ENCODE measurements at places on chromosomes 5 and 9.
A peak's percentile ranks its signal among the peaks of the same experiment; 100 is the strongest.

DNA sequence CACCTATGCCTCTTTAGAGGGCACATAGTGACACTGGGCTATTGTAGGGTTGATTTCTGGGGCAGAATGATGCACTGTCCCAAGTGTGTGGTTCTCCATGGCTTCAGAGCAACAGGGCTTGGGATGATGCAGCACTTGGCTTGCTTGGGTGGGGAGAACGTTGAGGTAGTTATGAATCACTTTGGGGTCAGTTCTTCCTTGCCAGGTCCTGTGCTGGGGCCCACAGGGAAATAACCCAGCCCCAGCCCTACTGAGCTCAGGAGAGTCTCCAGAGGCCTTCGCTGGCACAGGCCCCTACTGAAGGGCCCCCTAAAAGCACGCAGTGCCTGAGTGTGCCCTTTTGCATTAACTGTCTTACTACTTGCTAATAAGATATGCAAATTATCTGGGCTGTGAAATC lies 24.2 kb downstream of the JADE2 start:
- no peak for DNase-seq

GRCh38 chr9:119175581-119175980 lies 193.7 kb downstream of the BRINP1 start:
- no peak for DNase-seq

- DNase-seq: no peak
These were observed 445.2 kb downstream of the ZSWIM6 start for GRCh38 chr5:61777292-61777691.

DNA sequence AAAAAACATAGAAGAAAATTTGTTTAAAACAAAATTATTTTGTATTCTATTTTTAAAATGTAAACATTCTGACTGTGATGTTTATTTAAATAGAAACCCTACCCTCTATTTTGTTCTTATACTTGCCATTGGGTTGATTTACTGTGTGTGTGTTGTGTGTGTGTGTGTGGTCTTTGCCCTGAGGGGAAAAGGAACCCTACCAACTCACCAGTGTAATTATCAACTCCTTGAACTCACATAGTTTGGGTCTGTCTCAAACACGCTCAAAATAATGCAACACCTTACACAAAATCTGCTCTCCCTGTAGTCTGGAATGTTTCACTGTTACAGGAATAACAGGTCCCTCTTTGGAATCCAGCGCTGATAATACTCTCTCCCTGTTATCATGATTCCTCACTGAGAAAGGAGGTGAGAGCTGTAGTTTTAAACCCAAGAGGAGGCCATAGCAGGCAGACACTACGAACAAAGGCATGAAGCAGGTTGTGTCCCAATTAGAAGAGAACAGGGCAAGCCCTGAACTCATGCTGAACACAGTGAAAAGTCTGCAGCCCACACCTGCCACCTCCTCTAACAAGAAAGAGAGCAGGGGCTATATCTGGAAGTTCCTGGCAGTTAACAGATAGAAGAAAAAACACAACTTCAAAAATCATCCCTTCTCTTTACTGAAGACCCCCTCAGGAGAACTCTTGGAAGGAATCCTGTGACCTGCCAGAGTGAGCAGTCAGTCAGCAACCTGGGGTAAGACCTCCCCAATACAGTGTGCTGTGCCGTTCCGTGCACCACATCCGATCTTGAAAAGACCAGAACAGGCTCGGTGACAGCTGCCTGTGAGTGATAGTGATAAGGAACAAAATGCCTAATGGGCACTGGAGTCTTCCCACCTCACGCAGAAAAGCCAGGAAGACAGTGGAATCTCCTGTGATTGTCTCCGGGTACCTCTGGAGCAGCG lies 608.1 kb upstream of the ADAMTS16 start:
- no peak for DNase-seq

DNA sequence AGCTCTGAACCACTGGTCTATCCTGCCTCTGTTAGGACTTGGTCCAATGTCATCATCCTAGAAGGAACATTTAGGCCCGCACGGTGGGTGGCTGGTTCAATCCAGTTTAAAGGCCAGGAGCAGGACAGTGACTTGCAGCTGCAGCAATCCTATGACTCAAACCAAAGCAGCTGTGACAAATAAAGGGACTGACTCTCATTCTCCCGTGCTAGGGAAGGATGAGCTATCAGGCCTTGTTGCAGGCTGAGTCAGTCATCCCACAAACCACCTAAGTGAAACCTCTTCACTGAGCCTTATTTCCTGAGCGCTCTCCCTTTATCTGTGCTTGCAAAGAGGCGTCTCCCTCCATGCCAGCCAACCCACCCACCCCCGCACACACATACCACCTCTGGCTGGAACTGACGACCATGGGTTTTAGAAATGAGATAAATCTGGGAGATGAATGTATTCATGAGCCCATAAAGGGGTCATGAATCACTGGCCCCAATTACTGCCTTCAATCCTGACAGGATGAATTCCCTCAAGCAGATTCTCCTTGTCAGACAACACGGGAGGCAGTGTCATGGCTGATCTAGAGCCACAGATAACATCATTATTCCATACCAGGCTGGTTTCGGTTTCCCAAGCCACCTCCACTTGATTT lies 93.4 kb downstream of the KCNIP1 start:
- no peak for DNase-seq

GRCh38 chr5:77358255-77359205 lies 133.6 kb downstream of the WDR41 start:
- no peak for DNase-seq

DNA sequence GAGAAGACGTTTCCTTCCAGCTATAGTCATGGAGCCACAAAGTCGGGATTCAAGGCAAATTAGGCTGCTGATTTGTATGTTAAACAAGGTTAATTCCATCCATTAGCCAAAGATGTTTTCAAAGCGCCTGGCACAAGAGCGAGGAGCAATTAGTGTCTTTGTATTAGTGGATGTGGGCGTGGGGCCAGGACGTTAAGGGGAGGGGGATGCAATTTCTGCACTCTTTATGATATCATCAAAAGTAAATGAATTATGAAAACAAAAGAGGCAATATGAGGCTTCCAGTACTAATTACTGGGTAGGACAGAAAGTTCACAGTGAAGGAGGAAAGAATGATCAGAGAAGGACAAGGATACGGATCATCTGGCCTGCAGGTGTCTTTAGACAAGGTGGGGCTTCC lies 230.9 kb upstream of the MSX2 start:
- no peak for DNase-seq

- no peak for DNase-seq
These were observed 38.8 kb upstream of the ANKRD33B start for GRCh38 chr5:10525124-10525495.

GRCh38 chr9:7778851-7779600 lies 20.6 kb downstream of the DMAC1 start:
- DNase-seq: no peak

- DNase-seq: no peak
These were observed 120.4 kb upstream of the SPRY4 start for GRCh38 chr5:142445266-142445665.

GRCh38 chr9:36037549-36038122 lies 923 bp downstream of the RECK start:
- no peak for DNase-seq

- DNase-seq: no peak
These were observed 531.3 kb downstream of the NTRK2 start for GRCh38 chr9:85200726-85201404.

DNA sequence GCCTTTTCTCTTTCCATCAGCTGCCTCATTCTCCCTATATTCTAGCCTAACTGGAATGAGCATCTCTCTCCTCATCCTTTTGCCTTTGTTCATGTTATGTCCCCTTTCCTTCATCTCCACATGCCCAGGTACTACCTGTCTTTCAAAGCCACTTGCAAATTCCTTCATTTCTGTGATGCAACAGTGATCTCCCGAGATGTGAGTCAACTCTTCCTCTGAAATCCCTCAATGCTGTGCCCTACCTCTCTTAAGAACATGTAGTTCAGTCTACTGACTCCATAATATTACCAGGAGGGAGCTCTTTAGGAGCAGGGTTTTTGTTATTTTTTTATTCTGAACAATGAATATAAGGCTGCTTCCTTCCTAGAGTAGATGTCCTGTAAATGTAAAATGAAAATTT lies 91.6 kb downstream of the ZNF462 start:
- no peak for DNase-seq

GRCh38 chr5:22611327-22611726 lies 241.8 kb downstream of the CDH12 start:
- no peak for DNase-seq

- no peak for DNase-seq
These were observed 135.5 kb downstream of the CCDC192 start for GRCh38 chr5:127838661-127839060.

GRCh38 chr9:121700165-121700831 lies 48.9 kb downstream of the DAB2IP start:
- no peak for DNase-seq

DNA sequence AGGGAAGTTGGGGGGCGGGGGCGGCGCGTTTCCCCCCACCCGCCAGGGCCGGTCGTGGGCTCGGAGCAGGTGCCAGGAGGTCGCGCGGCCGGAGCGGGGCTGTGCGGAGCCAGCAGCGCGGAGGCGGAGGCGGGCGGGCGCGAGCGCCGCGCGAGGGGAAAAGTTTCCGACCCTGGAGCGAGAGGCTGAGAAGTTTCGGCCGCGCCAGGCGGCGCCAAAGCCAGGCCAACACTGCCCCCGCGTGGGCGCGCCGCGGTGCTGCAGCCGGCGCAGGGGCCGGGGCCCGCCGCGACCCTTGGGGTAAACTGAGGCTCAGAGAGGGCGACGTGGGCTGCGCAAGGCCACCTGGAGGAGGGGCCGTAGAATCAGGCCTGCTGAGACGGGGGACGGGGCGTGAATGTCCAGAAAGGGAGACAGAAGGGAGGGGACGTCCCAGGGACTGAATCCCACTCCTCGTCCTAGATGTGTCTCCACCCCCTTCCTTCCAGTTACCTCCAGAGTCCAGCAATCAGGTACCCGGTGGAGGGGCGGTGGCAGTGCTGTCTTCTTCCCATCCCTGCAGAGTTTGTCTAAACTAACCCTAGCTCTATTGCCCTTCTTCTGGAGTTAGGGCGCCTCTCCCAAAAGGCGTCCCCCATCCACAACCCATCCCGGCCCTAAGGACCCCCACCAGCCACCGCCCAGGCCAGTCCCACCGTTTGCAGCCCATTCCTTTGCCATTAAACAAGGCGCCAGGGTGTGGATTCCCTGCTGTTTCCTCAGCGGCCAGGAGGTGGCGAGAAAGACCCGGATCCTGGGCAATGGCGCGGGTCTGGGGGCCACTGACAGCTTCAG lies 10.2 kb downstream of the C9orf50 start:
- peak; percentile 89 for DNase-seq

- DNase-seq: no peak
These were observed 3.4 kb downstream of the C5orf58 start for GRCh38 chr5:170235876-170236864.

DNA sequence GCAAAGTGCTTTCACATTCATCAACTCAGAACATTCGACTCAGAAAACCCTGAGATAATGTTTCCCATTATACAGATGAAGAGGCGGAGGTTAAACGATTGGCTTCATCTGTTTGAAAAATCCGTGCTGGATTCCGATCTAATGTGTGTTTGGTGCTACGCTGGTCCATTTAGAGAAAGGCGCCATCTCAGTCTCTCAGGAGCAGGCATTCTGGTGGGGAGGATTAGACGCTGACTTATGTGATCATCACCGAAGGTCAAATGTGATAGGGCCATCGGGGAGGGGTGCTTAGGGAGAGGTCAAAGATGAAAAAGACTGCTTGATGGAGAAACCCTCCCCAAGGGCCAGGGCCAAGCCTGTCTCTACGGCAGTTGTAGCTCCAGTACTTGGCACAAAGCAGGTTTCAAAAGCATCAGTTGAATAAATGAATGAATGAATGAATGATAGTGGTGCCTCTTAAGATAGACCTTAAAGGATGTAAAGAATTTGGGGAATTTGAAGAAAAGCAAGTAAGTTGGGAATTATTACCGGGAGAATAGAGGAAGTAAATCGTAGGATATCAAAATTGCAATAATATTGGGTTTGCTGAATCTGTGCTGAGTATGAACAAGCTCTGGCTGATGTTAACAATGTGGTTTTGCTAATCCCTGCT lies 160.6 kb upstream of the SHB start:
- no peak for DNase-seq

DNA sequence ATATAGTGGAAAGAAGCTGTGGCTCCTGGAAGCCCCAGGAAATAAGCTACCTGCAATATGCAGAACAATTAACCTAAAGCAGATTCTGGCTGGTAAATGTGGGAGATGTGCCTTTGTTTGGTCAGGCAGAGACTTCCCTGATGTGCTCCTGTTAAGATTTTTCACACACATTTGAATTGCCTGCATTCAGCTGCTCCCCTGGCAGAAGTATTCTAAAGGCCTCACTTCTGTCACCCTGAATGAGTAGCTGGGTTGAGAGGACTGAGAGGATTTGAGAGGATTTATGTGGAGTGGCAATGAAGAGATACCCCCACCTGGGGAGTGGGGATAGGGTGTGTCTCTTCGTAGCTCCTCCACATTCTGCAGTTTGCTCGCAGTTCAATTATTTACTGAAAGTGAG lies 130.5 kb downstream of the ST8SIA4 start:
- no peak for DNase-seq

DNA sequence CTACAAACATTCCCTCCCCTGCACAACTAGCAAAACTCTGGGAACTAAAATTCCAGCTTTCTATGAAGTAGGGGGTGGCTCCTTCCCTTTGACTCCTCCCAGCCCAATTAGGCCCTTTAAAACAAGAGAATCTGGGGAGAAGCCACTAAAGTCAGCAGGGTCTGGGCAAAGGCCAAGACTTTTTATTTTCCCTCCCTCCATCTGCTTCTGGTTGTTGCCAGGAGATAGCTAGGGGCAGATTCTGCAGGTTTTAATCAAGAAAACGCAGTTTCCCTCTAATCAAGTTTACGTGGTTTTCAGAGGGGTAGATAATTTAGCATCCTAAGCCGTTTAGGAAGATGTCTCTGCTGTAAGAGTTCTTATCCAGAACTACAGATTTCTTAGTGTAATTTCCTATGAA lies 114.5 kb upstream of the CDH6 start:
- DNase-seq: no peak

All from mesothelial cell of epicardium (in vitro differentiated cells).